ENCODE measurements at places on chromosomes 2 and 18.

DNA sequence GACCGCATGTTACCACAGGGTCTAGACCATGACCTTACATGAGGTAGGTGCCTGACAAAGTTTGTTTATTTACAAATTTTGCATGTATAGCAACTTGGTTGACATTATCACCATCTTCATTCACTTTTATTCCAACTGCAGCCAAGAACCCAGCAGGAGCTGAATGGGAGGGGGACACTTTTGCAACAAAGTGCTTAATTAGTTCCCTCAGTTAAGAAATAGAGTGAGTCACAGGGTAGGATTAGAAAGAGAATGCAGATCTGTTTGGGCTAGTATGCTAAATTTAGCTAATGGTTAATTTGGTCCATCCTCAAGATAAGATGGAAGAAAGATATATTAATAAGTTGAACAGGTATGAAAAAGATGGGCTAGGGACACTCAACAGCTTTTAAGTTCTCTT lies 678.9 kb downstream of the ARHGAP15 start:
- ATAC-seq, result peak; percentile 7

- no peak for ATAC-seq
Observed at GRCh38 chr2:27647289-27647688, 16.1 kb downstream of the SUPT7L start.

- ATAC-seq, result no peak
Observed at GRCh38 chr18:12819841-12820240, 64.2 kb downstream of the PTPN2 start.

DNA sequence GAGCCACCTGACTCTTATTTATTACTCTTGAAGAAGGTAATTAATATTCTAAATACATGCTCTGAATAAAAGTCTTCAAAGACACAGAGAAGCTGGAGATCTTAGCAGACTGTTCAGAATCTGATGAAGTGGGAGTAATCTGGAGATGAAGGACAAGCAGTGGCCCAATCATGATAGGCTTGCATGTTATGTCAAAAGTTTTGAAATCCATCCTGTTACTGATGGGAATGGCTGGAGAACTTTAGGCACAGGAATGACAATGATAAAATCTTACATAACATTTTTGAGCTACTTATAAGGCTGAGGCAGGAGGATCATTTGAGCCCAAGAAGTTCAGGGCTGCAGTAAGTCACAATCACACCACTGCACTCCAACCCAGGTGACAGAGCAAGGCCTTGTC lies 2.4 kb upstream of the RIF1 start:
- ATAC-seq, result no peak

DNA sequence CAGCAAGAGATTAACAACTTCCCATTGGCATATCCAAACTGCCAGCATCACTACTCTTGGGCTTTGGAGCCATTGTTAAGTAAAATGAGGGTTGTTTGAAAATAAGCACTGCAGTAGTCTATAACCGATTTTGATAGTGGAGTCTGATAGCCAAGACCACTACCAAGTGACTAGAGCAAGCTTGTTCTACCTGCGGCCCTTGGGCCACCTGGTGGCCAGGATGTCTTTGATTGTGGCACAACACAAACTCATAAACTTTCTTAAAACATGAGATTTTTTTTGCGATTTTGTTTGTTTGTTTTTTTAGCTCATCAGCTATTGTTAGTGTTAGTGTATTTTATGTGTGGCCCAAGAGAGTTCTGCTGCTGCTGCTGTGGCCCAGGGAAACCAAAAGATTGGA lies 11.0 kb downstream of the UBE2E3 start:
- ATAC-seq, result no peak

DNA sequence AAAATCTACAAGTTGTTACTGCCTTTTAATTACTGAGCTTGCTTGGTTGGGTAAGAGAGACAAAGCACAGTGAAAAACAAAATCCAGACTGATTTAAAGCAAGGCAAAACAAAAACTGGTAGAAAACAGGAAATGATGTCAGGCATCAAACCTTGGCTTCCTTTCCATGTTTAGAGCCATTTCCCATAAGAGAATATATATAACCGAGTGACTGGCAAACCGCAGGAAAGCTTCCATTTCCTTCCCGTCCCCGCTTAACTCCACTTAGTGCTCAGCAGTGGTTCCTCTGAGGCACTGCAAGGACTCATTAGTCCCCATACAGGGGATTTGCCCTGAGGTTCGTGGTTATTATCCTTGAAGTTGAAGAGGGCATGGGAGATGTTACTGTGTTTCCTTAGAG lies 446.3 kb downstream of the LPIN1 start:
- no peak for ATAC-seq

DNA sequence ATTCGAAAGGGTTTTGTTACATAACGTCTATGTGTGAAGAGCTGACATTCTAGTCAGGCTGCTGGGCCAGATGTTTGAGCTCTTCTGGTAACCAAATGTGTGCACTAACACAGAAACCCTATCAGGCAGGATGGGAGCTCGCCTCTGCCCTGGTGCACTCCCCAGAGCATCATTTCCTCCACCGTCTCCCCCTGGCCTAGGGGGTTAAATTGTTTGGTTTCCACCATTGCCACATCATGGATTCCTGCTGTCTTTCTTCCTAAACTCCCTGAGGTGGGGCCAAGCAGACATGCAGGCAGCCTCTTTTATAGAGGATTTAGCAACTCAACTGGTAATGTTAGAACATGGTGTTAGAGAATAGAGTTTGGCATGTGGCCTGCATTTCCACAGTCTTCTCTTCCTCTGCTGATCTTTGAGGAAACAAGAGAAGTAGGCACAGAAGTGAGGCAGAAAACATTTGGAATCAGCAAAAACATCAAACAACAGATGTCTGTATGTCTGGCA lies 87.3 kb downstream of the ANTXR1 start:
- peak; percentile 72 for ATAC-seq

DNA sequence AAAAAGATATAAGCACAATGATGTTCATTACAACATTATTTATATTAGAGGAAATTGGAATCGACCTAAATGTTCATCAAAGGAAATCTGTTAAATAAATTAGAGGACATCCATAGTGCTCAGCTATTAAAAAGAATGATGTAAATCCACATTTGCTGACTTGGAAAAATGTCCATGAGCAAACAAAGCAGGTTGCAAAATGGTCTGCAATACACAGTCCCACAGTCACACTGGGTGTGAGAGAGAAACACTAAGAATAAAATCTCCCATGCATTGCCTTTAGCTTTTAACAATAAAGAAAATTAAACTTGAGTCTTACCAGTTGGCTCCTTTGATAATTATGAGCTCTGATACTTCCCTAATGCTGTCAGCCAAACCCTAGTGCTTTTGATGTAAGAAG lies 811.1 kb upstream of the SALL3 start:
- no peak for ATAC-seq

DNA sequence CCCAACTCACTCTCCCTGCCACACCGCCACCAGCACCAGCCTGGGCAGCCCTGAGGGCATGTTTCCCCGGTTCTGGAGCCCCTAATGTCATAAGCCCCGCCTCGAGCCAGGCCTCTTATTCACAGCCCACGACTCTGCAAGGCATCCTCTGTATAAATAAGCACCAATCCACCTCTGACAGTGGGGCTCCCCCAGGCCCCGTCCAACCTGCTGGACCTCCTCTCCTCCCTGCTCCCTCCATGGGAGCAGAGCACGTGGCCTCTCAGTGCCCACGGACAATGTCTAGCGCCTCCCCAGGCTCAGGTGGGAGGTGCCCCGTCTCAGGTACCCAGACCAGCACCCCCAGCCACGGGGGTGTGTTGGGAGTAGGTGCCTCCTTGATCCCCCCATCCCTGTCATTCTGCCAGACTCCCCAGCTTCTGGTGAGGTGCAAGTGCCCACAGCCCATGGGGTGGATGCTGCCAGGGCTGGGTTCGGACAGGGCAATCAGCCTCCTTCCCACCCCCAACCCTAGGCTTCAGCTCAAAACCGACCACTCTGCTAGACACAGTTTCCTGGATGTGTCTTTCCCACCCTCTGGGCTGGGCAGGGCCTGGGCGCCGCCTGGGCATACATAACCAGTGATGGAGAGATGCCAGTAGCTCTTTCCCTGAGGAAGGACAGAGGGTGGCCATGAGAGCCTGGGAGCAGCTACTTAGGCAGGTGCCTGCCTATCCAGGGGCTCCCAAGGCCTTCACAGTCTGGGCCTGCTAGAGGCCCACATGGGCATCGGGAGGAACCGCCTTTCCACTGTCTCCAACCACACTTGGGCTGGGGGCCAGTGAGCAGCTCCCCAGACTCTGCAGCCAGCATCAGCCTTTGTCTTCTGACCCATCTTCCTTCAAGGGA lies 1.6 kb upstream of the ADRA2B start:
- ATAC-seq, result no peak

GRCh38 chr18:4077204-4077603 lies 377.9 kb downstream of the DLGAP1 start:
- ATAC-seq, result no peak

DNA sequence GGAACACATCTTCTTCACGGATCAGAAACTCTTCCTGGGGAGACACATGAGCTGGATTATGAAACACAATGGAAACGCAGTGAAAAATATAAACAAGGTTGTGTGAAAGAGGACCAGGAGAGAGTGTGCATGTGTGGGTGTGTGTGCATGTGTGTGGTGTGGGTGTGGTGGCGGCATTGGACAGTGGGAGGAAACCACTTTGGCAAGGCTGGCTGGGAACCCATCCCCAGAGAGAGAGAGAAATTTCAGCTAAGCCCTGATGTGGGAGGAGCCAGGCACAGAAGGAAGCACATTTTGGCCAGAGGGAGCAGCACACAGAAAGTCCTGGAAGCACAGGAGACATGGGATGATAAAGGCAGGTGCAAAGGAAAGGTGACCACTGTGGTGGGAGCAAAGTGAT lies 147.6 kb upstream of the COPS8 start:
- ATAC-seq, result peak; percentile 84

- peak; percentile 84 for ATAC-seq
Observed at GRCh38 chr18:35005963-35006577, 35.1 kb upstream of the MAPRE2 start.

DNA sequence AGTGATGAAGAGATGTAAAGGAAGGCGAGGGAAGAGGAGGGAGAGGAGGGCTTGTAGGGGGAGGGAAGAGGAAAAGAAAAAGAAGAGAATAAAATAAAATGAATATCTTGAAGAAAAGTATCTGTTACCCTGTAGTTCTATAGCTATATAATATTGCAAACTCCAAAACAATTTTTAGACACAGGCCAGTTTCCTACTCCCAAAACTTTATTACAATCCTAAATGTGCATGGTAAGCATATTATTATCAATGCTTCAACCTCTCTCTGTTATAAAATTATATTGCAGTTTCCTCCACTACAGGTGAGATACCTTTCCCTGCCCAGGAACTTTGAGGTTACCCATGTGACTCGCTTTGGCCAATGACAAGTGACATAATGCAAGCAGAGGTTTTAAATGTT lies 1351.6 kb upstream of the NRXN1 start:
- ATAC-seq, result no peak

DNA sequence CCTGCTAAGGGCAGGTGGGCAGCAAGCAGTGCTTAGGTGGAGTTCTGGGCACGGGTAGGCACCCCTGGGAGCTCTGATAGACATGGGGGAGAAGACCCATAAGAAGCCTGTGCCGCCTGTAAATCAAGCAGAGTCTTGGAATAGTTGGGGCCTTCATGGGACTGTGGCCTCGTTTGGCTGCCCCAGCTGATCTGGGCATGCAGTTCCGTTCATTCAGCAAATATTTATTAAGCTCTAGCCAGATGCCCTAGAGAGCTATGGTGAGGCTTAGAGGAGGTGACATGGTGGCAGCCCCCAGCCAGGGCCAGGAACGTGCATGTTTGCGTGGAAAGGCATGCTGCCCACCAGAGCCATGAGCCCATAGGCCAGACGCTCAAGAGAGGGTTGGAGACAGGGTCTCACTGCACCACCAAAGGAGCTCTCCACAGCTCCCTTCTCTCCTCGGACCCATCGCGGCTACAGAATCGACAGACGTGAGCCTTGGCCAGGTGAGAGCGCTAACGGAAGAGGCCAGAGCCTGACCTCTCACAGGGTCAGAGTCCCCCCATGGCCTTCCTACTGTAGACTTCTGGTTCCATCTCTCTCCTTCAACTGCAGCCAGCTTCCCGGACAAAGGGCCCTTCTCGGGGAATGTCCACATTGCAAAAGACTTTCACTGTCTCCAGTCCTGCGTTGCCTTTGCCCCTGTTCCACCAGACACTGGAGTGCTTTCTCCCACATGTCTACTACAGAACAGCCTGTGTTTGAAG lies 135.7 kb downstream of the INHBB start:
- no peak for ATAC-seq

GRCh38 chr2:223090039-223090438 lies 38.0 kb downstream of the KCNE4 start:
- no peak for ATAC-seq

DNA sequence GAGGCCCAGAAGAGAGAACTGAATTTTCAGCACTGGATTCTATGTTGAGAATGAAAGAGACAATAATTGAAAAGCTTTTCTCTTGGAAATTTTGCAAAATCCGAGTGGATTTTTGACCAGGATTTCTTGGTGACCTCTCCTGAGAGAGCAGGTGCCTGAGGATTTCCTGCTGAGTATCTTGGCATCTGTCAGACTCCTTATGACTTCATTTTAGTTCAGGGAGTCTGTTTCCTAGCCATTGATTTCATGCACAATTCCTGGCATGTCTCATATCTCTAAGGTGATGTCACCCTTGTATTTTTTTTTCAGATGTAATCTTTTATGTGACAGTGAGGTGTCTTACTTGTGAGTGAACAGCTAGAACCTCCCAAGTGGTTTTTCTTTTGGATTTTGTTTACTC lies 195.9 kb downstream of the NEDD4L start:
- ATAC-seq, result no peak

DNA sequence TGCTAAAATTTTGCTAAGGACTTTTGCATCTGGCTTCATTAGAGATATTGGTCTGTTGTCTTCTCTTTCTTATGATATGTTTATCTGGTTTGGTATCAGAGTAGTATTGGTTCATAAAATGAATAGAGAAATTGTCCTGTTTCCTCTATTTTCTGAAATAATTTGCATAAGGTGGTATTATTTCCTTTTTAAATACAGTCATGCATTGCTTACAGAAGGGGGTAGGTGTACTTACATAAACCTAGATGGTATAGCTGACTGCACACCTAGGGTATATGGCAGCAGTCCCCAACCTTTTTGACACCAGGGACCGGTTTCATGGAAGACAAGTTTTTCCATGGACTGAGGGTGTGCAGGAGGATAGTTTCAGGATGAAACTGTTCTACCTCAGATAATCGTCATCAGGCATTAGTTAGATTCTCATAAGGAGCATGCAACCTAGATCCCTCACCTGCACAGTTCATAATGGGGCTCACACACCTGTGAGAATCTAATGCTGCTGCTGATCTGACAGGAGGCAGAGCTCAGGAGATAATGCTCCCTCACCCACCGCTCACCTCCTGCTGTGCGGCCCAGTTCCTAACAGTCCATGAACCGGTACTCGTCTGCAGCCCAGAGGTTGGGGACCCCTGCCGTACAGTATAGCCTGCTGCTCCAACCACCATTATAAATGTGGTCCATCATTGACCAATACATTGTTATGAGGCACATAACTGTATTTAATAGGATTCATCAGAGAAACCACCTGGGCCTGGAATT lies 189.2 kb downstream of the FAM210A start:
- ATAC-seq, result no peak

Measured in gastroesophageal sphincter (tissue), 4 donors.